ENCODE measurements at places on chromosomes 3 and 15.

DNA sequence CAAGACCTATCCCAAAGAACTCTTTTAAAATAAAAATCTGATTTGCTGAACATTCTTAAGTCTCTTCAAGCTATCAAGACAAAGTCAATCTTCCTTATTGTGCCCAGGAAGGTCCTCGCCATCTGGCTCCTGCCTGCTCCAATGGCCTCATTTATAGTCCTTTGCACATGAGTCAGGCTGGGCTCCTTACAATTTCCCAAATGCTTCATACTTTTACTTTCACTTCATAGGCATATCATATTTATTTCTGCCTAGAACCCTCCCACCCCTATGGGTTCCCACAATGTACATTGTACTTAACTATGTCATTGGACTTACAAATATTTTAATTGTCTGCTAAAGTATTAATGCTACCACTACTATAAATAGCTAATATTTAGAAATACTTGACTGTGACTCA is 9.1 kb downstream of the THRB start:
- DNase-seq, result no peak

DNA sequence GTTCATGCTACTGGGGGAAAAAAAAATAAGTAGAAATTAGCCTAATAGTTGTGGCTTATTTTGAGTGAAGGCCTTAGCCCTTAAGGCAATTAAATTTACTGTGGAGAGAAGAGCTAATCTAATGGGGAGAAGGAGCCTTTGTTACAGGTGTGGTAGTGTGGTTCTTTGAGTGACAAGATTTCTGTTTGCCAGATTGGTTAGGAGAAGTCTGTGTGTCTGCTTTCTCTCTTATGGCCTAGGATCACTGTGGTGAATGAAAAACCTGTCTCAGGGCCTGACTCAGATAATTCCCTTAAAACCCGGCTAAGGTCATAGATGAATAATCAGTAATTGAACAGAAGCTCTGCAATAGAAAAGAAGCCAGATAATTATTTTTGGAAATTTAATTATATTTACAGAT is 27.0 kb downstream of the OPA1 start:
- DNase-seq, result no peak

GRCh38 chr15:59217876-59218498 is 11.3 kb downstream of the LDHAL6B start:
- DNase-seq, result no peak

- DNase-seq, result no peak
Observed at GRCh38 chr15:81895723-81896122, 150.1 kb downstream of the MEX3B start.

DNA sequence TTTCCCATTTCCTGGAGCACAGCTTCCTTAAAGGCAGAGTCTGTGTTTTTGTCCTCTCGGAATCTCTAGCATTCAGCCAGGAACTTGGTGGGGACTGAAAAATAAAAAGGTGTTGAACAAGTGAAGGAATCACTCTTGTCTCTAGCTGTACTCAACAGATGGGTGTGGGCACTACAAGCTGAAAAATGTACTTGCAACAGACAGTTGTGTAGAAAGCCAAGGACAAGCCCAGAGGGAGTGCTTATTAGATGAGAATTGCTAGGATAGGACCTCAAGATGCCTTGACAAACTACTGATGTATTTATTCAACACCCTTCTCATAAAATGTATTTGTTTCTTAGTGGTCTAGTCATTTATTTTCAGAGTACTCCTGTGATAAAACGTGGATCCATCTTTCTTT is 95.1 kb downstream of the CHCHD6 start:
- DNase-seq, result no peak

DNA sequence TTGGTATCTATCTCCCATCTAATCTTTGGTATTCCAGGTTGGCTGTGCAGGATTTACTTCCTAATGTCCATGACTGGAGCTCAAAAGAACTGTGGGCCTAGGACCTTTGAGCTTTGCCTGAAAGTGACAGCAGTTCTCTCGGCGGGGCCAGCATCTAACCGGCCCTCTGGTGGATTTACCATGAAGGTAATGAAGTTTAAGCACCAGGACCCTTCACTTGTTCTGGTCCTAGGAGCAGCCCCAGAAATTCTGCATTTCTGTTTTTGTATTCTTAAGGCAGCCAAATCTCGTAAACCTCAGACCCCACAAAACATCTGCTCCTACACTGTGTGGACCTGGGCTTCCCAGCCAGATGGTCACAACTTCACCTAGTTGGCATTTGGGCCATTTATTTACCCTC is 13.0 kb downstream of the CALML4 start:
- no peak for DNase-seq

- DNase-seq, result no peak
Observed at GRCh38 chr3:186184021-186184420, 75.1 kb upstream of the ETV5 start.

DNA sequence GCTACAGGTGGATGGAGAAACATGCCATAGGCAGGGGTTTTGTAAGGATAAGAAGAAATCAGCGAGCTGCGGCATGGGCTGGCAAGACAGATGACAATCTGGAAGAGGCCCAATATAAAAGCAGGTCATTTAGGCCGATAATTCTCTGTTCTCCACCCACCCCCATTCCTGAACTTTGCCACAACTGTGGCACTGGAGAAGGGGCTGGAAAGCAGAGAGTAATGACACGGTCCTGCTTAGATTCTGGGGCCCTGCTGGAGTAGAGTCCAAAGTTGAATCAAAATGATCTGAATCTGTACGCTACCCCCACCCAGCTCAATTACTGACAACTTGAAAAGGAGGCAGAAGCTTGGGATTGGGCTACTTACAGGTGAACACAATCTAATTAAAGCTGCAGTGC is 18.4 kb upstream of the BUB1B start:
- no peak for DNase-seq

DNA sequence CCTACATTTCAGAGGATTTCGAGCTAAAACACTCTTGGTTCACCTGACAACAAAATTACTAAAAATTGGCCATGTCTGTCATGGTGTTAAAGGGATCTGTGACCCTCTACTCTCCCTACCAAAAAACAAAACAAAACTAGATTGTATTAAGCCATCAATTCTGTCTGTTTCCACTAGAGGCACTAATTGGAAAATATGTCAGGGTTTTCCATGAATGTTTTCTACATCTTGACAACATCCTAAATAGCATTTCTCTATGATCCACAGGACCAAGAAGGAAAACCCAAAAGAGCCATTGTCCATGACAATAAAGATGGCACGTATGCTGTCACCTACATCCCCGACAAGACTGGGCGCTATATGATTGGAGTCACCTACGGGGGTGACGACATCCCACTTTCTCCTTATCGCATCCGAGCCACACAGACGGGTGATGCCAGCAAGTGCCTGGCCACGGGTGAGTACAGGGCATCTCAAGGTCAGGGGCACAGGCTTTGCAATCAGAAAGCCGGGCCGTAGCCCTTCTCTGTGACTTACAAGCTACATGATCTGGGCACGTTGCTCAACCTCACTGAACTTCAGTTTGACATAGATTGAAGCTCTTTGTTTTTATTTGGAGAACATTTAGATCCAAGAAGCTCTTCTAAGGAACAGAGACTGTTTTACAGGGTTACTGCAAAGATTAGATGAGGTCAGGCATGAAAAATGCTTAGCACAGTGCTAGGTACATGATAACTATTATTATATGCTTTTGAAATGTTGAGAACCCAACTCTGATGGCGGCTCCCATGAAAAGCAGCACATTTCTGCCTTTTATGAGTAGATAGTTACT is 74.8 kb downstream of the DNASE1L3 start:
- no peak for DNase-seq

GRCh38 chr3:13455644-13456043 is 24.5 kb upstream of the HDAC11 start:
- DNase-seq, result no peak

DNA sequence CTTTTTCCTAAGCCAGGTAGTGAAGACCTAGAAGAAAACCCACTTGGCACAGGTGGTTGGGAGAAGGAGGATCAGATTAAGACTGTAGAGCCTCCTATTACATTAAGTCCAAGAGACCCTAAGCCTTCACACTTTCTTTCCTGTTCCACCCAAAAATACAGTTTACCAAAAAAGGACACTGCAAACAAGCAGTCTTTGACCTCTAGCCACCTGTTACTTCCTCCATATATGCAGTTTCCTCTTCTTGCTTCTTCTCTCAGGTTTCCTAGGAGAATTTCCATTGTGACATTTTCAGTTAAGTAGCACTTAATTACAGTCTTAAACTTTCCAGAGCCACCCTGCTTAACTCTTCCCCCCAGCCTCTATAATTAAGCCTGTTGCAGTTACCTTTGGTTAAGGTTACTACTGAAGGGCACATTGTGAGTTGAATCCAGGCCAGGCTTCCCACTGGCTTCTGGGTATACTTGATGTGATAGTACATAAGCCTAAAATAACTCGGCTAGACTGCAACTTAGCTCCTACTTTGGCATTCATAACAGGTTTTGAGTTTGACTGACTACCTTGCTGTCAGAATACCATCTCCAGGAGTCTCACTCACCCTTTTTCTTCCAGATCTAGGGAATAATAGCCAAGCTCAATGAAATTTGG is 114.2 kb upstream of the UMPS start:
- DNase-seq, result no peak

DNA sequence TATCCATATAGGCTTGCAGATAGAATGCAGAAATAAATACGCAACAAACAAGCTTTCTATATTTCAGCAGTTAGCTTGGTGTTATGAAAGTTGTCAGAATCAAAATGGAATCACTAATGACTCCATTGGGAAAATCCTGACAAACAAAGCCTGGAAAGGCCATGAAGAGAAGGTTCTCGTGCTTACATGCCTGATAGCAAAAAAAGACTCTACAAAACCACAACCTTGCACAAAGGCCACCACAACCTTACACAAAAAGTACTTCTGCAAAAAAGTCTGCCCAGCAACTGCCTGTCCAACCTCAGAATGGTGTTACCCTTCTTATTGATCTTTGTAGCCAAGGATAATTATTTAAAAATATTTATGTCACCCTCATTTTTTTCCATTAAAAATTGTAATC is 14.4 kb upstream of the PLSCR1 start:
- DNase-seq, result no peak

DNA sequence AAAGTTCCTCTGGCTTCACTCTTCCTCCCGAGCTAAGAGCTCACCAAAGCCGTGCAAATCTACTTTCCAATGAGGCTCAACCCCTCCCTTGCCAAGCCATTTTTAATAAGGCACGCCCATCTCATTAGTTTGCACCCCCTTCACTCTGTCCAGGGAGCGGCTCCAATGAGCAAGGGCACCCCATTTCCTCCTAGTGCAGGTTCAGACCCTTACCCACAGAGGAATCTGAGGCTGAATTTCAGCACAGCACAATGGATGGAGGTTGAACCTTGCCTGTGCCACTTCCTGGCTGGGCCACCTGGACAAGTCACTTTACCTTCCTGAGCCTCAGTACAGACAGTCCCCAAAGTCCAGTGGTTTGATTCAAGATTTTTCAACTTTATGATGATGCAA is 25.4 kb downstream of the XPC start:
- DNase-seq, result no peak
